Kidney capillary endothelial cell (primary cell): ENCODE measurements at places on chromosomes 1 and 21.

DNA sequence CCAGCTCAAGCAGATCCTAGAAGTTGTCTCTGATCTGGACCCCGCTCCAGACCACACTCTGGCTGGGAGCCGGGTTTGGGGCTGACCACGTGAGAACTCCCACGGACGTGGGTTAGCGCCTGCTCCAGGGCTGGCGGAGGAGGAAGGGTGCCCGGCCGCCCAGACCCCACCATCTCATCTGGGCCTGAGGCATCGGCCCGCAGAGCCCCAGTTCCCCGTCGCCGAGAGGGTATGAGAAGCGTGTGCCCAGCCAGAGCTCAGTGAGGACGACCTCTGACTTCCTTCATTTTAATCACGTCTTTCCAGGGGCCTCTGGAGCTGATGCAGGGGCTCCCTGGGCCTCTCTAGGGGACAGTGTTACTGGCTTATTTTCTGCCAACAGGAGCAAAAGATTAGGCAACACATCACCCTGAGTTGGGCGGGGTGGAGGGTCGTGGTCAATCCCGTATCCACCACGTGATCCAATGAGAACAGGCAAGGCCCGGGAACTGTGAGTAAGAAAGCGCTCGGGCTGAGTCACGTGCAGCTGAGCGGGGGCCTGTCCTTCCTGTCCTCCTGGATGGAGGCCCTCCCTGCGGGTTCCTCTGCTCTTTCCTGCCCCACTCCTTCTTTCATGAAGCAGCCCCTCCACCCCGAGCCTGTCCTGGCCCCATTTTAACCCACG lies 81.1 kb downstream of the SIK1 start:
- DNase-seq: no peak

- no peak for DNase-seq
These were observed 27.2 kb downstream of the RGS1 start for GRCh38 chr1:192602757-192603156.

GRCh38 chr1:221994274-221994698 lies 252.4 kb upstream of the DUSP10 start:
- no peak for DNase-seq

- no peak for DNase-seq
These were observed 45.4 kb upstream of the PCBP3 start for GRCh38 chr21:45598109-45598508.

DNA sequence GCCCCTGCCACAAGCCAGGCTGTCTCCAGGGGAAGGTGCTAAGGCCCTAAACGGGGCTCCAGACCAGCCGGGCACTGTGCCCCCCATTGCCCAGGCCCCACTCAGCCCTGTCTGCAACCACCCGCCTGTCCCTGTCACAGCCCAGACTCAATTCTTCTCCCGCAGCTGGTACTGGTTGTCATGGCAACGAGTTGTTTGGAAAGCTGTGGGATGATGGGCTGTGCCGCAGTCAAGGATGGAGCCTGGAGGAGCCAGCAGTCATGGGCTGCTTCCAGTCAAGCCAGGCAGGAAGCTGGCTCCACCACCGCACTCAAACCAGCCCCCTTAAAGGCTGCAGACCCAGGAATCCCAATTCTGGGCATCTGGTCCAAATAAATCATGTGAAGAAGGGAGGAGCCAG lies 4.2 kb downstream of the SPOCD1 start:
- DNase-seq: no peak

GRCh38 chr1:101293461-101294051 lies 56.7 kb downstream of the S1PR1 start:
- DNase-seq: no peak

DNA sequence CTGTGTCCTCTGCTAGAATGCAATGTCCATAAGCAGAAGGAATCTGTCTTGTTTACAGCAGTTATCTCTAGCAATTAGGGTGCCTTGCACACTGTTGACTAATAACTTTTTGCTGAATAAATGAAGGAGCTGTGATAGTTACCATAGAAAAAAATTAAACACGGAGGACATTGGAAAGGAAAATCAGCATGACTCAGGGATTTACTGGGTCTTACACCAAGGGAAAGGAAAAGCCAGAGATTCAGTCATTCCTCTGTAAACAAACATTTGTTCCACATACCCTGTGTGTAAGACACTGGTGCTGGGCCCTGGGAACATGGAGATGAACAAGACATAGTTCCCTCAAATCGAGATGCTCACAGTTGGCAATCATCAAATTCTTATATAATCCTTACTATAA lies 183.3 kb downstream of the PTGER3 start:
- DNase-seq: no peak
